ENCODE measurements at places on chromosomes 6 and 20.
A peak's percentile ranks its signal among the peaks of the same experiment; 100 is the strongest.

DNA sequence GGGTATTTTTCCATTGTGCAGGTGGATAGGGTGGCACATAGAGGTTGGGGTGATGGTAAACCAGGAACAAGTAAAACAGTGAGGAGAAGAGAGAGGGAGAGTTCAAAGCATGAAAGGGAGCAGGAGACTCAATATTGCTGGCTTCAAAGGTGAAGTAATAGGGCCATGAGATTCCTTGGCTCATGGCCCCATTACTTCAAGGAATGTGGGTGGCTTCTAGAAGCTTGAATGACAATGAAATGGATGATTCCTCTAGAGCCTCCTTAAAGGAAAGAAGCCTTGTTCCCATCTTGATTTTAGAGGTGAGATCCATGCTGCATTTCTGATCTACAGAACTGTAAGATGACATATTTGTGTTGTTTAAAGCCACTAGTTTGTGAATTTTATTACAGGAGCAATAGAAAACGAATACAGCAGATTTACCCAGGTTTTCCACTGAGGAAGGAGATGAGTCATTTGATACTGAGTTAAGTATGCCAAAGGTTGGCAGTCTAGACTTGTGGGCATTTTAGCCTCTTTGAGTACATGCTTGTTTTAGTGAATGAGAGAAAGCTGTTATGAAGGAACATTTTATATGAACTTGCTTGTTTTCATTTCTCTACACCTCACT is 110.4 kb downstream of the PLCB4 start:
- DNase-seq = no peak

- no peak for DNase-seq
Measured at GRCh38 chr6:38415231-38416005, 224.3 kb downstream of the BTBD9 start.

DNA sequence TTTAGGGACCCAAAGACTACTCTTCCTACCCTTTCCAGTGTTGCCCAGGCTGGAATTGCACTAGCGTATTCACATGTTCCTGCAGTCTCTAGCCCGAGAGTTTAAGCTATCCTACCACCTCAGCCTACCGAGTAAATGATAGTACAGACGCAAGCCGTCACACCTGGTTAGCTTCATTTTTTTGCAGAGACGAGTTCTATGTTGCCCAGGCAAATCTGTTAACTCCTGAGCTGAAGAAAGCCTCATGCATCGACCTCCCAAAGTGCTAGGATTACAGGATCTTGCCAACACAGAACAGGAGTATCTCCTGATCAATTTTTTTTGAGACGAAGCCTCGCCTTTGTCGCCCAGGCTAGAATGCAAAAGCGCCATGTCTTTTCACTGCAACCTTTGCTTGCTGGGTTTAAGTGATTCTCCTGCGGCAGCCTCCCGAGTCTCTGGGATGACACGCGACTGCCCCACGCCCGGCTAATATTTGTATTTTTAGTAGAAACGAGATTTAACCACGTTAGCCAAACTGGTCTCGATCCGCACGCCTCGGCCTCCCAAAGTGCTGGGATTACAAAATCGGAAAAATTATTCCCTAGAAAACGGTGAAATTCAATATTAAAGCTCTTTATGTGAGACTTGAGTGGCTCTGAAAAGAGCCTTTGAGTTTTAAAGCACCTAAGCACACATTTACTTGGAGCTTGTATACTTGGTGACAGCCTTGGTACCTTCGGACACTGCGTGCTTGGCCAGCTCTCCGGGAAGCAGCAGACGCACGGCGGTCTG is 128.5 kb downstream of the HFE start:
- DNase-seq = no peak

DNA sequence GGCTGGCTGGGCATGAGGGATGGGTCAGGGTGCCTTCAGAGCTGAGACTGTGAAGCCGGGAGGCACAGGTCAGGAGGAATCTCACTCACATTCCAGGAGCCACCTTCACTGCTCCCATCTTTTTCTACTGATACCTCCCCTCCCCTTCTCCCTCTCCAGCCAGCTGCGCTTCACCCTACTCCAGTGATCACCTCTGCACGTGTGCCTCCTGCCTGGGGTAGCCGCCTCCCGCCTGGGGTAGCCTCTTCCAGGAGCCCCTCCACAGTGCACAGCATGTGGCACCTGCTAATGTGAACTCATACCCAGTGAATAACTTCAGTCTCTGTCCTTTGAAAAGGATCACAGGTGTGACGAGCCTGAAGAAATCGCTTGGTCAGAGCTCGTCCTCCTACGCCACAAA is 232.6 kb downstream of the TMEM242 start:
- DNase-seq = no peak

DNA sequence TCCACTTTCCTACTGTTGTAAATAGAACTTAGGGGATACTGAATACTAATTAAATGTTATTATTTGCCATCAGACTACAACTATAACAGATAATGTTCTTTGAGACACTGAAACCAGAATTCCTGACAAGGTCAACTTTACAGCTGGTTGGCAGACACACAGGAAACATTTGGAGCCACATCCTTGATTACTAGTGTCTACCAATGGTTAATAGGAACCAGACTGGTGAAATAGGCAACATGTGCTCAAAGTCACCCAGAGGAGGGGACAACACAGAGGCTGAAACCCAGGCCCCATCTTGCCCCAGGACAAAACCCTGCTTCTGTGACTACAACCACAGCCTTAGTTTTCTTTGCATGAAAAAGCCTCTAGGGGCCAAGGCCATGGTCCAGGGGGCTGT is 47.8 kb upstream of the NT5E start:
- no peak for DNase-seq

DNA sequence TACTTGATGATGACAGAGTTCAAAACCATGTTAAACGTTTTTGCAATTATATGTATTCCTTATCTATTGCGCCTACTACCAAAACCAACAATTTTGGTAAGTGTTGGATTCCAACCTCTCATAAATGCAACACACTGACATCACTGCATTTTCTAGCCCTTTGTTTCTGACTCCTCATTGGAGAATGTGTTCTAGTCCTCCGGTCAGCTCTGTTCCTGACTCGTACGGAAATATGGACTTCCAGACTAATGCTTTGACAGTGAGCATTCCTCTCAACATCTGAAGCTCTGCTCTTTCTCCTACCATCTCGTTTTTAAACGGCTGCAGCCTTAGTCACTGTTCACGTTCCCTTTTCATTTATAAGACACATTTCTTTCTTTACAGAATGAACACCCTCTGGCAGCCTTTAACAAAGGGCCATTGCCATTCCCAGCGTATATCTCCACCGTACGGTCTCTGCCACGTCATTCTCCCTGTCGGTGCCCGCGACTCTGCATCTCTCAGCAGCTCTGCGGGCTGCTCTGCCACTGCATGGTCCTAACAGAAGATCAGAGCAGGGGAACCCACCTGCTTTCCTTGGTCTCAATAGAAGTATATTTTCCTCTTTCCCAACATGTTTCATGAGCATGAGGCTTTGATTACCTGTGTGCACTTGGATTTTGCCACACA is 103.0 kb upstream of the SYNDIG1 start:
- no peak for DNase-seq

DNA sequence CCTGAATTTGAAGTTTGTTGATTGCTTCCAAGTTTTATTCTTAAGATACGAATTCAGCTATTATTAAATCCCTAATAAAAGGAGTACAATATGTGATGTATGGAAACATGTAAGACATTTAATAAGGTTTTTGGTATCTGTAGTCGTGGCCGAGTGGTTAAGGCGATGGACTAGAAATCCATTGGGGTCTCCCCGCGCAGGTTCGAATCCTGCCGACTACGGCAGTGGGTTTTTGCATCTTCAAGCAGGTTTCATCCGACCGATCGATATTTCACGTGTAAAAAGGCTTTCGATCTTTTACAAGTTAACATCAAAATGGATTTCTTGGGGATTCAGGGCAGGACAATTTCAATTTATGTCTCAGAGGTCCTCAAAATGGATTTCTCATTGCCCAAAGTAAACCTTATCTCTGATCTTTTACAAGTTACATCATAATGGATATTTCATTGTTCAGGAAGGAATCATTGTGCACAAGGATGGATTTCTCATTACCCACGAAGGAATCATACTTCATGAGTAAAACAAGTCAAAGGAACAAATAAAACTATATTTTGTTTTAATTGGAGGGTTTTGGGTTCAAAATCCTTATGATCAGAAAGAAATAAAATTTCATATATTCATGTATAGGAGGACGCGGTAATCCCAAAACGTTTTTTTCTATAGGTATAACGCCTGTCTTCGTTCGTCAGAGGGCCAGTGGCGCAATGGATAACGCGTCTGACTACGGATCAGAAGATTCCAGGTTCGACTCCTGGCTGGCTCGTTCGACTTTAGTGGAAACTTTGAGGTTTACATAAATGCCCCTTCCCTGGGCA is 37.3 kb upstream of the BTN3A2 start:
- peak; percentile 57 for DNase-seq

GRCh38 chr6:157376706-157377230 is 4.2 kb upstream of the ZDHHC14 start:
- no peak for DNase-seq

DNA sequence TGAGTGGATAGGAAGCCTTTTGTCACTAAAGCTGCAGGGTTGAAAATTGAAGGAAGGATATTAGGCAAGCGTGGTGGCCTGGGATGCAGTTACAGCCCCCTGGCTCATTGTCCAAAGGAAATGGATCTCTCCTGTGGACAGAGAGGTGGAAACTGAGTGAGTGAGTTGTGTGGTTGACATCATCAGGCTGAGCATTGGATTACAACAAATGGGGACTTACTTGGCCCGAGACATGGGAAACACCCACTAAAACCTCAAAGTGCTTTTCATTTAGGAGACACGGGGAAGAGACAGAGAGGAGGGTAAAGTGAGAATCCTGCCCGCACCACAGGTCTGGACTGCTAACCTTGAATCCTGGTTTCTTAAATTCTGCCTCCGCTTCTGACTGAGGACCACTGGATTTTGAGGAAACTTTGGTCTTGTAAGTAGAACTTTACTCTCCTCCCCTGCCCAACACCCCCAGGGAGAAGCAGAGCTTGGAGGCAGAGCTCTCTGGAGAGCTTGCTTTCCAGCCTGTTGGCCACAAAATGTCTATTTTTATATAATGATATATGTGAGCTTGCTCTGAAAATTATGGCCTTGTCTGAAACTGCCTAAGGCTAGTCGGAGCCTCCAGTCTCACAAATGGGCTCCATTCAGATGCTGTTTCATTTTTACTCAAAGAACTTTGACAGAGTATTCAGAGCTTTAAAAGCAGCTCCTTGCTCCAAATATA is at the start of gene PKIG:
TSS of gene PKIG (plus strand) at position 269 of the 715 bp plus-strand sequence. CDS start 31,978 bp downstream, outside the sequence.
- no peak for DNase-seq

GRCh38 chr6:111263837-111264236 is 176.5 kb downstream of the SLC16A10 start:
- peak; percentile 23 for DNase-seq

DNA sequence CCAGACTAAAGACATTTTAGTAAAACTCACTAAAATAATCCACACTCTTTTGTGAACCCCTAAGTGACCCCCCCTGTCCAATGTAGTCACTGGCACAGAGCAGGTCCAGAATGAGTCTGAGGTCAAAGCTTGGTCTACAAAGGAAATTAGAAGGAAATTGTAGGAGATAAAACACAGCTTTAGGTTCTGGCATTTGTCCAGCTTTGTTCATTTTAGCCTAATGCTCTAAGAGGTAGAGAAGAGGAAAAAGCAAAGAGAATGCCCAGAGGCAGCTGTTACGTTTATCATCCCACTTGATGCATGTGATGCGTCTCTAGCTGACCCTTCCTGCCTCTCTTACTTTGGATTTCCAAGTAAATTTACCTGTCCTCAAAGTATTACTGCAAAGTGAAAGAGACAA is 62.5 kb downstream of the CNKSR3 start:
- DNase-seq = no peak

GRCh38 chr6:92568541-92568940 is 850.8 kb downstream of the EPHA7 start:
- no peak for DNase-seq

- no peak for DNase-seq
Measured at GRCh38 chr6:40343877-40344565, 243.1 kb downstream of the LRFN2 start.

DNA sequence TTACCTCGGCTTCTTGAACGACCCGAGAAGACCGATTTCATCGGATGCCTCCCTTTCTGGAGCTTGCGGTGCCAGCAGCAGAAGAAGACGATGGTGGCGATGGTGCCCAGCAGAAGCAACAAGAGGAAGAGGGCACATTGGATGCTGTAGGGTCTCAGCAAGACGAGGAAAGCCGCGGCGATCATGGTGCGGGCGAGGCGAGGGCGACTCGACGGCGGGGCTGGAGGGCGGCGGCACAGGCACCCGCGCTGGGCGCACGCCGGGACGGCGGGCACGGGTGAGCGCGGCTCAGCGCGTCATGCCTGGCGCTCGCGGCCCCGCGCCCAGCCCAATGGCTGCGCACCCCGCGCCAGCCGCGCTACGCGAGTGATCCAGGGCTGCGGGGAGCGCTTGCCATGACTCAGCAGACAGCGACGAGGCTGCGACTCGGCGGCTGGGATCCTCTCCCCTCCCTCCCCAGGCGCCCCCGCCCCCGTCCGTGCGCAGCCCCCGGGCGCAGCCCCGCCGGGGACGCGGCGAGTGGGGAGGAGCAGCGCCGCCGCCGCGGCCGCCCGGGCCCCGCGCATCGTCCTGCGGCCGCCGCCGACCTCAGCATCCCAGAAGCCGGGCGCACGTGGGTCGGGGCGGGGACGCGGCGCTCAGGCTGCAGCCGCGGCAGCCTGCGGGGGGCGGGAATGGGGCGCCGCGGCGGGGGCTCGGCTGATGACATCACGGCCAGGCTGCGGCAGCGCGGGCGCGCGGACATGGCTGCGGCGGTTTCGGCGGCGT is at the start of gene BEND6:
TSS of gene BEND6 (plus strand) at position 705 of the 768 bp plus-strand sequence. CDS start 26,704 bp downstream, outside the sequence.
- DNase-seq = no peak

- DNase-seq = peak; percentile 55
Measured at GRCh38 chr6:3977875-3978711, 100.8 kb downstream of the FAM217A start.

DNA sequence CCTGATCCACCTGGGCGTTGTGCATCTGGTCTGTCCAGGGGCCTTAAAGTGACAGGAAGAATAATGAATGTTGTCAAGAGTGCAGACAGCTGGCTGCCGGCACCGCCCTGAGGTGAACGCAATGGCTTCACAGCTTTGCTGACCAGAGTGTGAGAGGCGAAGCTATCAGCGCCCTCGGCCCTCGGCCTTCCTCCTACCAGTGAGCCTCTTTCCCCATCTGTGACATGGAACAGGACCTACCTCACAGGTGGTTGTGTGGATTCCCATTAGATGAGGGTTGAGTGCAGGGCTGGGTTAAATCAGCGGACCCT is 54.8 kb downstream of the CTCFL start:
- no peak for DNase-seq

GRCh38 chr6:116447496-116448011 is 13.6 kb upstream of the CALHM6 start:
- DNase-seq = no peak

GRCh38 chr6:89605861-89606260 is 32.7 kb downstream of the LYRM2 start:
- DNase-seq = no peak

- DNase-seq = no peak
Measured at GRCh38 chr6:25035174-25035511, 99.4 kb upstream of the RIPOR2 start.

GRCh38 chr20:45091366-45091765 is 9.6 kb downstream of the KCNS1 start:
- no peak for DNase-seq

Data from CD4-positive, alpha-beta T cell treated with Interleukin-2 at 100 ng/mL for 4 hours (primary cell).